Placental epithelial cell (primary cell): ENCODE measurements at places on chromosomes 16 and 17. TPM values are rescaled to one million over a fixed set of nuclear protein-coding genes. Genes with fewer than 3 reads are reported as not detected.

The ZNF821 gene
- total RNA-seq: 7.4 and 12.2 TPM in 2 replicates

The C17orf113 gene
- 0.87 and 2.7 TPM in 2 replicates for total RNA-seq

The RNF135 gene
- total RNA-seq: 8.2 and 8.6 TPM in 2 replicates

The TPSB2 gene
- total RNA-seq: not detected in 2 replicates

The KDM6B gene
- total RNA-seq: 4.9 and 27.9 TPM in 2 replicates

The TNS4 gene
- total RNA-seq: 65.2 and 130 TPM in 2 replicates

The CDH3 gene
- total RNA-seq: 48.5 and 61.6 TPM in 2 replicates

The CTDNEP1 gene
- 28.7 and 34.3 TPM in 2 replicates for total RNA-seq

The TBC1D28 gene
- not detected in 2 replicates for total RNA-seq

The KCNJ16 gene
- total RNA-seq: under 0.01 and 0.76 TPM in 2 replicates

The DNAAF8 gene
- total RNA-seq: 0.39 and 0.54 TPM in 2 replicates

The PPY gene
- not detected in 2 replicates for total RNA-seq
